ENCODE measurements at places on chromosomes 4 and X.
A peak's percentile ranks its signal among the peaks of the same experiment; 100 is the strongest.

GRCh38 chr4:120443116-120443515 lies 376.5 kb upstream of the MAD2L1 start:
- no peak for DNase-seq

- DNase-seq, result no peak
These were observed 352.8 kb upstream of the PABPC5 start for GRCh38 chrX:91081873-91082272.

- DNase-seq, result no peak
These were observed 12.3 kb upstream of the DTHD1 start for GRCh38 chr4:36269101-36269500.

DNA sequence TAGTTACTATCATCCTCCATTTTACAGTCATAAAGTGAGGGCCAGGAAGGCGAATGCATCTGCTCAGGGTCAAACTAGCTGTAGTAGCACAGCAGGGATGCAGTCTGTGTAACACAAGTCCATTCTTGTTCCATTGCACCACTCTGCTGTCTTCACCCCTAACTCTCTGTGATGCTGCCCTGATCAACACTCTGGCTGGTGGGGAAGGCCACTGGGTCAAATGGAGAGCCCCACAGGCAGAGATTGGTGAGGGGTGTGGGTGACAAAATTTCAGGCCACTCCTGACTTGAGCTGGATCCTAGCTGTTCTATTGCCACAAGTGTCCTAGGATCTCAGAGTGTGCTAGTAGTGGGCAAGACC lies 136.5 kb downstream of the PJA1 start:
- DNase-seq, result no peak

- DNase-seq, result no peak
These were observed 465 bp downstream of the BMPR1B start for GRCh38 chr4:94758141-94758699.

DNA sequence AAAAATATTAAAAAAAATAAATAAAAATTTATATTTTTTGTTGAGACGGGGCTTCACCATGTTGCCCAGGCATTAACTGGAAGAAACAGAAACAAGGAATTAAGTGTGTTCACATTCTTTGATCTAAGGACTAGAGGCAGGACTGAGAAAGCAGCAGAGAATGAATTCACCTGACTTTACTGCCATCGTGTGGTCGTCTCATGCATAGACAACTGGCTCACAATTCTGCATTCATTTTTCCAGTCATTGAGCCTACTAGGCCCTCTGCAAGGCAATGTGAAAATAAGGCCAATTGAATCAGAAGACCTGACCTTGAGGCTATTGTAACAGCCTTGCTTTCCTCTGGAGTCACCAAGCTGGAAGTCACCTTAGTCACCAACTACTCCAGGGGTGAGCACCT lies 37.4 kb downstream of the LHFPL1 start:
- DNase-seq, result no peak

GRCh38 chr4:80507077-80507476 lies 171.5 kb downstream of the CFAP299 start:
- no peak for DNase-seq

DNA sequence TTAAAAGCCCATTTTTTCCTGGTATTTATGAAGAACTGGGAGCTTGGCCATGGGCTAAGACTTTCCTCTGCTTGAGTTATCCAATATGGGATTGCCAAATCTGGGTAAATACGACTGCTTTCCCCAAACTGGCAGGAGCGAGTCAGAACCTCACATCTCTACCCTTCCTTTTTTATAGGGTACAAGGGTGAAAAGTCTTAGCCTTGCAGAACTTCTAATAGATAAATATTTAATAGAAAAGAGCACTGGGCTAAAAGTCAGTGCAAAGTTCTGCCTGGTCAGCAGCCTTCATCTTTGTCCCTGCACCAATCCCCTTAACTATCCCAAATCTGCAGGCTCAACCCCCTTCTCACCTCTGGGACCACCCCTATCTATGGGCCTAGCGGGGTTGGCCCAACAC lies 61.6 kb upstream of the ACSL1 start:
- DNase-seq, result no peak

DNA sequence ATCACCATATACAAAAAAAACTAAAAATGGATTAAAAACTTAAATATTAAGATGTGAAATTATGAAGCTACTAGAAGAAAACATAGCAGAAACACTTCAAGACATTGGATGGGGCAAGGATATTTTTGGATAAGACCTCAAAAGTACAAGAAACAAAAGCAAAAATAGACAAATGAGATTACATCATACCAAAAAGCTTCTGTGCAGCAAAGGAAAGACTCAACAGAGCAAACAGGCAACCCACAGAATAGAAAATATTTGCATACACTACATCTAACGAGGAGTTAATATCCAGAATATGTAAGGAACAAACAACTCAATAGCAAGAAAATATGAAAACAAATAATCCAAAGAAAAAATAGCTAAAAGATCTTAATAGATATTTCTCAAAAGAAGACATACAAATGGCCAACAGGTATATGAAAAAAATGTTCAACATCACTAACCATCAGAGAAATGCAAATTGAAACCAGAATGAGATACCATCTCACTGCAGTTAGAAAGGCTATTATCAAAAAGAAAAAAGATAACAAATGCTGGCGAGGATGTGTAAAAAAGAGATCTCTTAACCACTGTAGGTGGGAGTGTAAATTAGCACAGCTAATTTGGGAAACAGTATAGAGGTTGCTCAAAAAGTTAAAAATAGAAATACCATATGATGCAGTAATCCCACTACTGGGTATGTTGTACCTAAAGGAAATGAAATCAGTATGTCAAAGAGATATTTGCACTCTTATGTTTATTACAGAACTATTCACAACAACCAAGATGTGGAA lies 17.8 kb upstream of the LRCH2 start:
- DNase-seq, result no peak

GRCh38 chrX:47608130-47608810 lies 11.4 kb downstream of the SYN1 start:
- no peak for DNase-seq

GRCh38 chrX:7606039-7606652 lies 236.8 kb upstream of the VCX start:
- DNase-seq, result no peak

DNA sequence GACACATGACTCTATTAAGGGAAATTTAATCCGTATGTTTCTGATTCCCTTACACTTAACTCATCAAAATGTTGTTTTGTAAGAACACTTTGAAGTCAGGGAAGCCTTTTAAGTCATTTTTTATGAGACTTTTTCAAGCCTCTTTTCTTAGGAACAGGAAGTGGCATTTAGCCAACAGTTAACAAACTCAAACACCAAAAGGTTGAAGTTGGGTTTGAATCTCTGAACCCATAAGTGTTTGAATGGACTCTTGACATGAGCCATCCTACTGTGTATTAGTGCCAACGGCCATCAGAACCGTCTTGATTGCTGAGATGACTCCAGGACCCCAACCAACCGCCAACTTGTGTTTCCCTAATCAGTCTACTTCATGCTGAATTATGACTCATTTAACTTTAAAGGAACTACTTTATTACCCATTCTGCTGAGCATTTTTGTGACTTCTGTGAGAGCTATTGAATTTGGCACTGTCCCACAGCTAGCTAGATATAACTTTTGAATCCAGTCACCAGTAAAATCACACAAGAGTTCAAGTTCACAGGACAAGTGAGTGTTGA lies 209.1 kb upstream of the FAT1 start:
- DNase-seq, result no peak

GRCh38 chr4:152738827-152739226 lies 40.7 kb downstream of the TIGD4 start:
- no peak for DNase-seq

DNA sequence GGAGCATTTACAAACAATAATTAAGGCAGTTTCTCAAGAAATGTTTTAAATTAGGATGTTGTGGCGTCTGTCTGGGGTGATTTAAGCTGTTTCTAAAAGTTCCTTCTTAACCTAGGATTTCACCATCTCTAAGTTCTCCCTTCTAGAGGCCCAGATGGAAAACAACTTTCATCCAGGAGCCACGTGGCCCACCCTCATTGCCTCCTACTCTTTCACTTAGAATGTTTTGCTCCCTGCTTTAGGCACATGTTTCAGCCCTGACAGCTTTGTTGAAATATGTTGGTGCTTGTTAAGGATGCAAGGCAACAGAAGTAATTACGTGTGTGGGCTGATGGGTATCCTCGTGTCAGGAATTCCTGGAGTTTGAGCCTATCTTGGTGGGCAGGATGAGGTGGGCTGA lies 131.3 kb downstream of the GUCY2F start:
- no peak for DNase-seq

- no peak for DNase-seq
These were observed 58.2 kb upstream of the DUSP21 start for GRCh38 chrX:44785652-44786051.

GRCh38 chrX:55489314-55490009 lies at the start of gene USP51:
TSS of gene USP51 (minus strand) at chrX:55489848. CDS start at chrX:55488939, 909 bp downstream.
- DNase-seq, result no peak

DNA sequence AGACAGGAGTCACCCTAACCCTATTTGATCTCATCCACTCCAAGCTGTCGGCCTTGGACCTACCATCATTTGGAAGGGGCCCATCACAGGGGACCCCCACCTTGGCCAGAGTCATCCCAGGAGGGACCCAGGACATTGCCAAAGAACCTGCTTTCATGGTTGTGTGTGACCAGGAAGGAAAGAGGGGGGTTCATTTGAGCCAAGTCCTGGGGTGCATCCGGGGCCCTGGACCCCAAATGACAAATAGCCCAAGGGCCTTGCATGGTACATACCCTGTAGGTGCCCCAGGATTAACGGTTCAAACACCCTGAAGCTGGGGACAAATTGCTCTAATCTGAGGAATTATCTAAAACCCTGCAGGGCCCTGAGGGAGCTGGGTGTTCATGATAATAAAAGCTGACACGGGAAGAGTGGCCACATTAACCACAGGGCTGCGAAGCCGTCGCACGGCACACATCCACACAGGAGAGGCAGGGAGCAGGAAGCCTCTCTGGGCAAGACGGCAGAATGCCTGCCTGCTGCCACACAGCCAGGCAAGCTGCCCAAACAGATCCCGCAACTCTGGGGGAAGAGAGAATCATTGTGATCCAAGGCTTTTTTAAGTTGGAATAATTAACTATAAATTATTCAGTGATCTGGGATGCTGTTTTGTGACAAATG lies 28.2 kb upstream of the PPP2R2C start:
- no peak for DNase-seq

- DNase-seq, result no peak
These were observed 449.3 kb downstream of the RPA4 start for GRCh38 chrX:97332963-97333362.

GRCh38 chrX:132022198-132022966 lies 720 bp upstream of the STK26 start:
- peak; percentile 0 for DNase-seq

Measured in activated CD4-positive, alpha-beta T cell treated with anti-CD3 and anti-CD28 coated beads, Interleukin-2, amount 50 U/mL, for 24 hours (primary cell).